ENCODE measurements at places on chromosomes 4 and X.
A peak's percentile ranks its signal among the peaks of the same experiment; 100 is the strongest.

GRCh38 chr4:88660446-88661294 lies 37.0 kb downstream of the NAP1L5 start:
- H3K4me1 ChIP-seq, result no peaks in the 10 kb centered on the region
- peaks cover 4% of the 10 kb centered on the region for H3K36me3 ChIP-seq
- no peak for DNase-seq
- no peak overlapping the region for H3K27ac ChIP-seq

- no peaks in the 10 kb centered on the region for H3K27me3 ChIP-seq
- no peak for DNase-seq
- H3K4me3 ChIP-seq, result no peak overlapping the region
- H3K4me1 ChIP-seq, result no peaks in the 10 kb centered on the region
- no peaks in the 10 kb centered on the region for H3K36me3 ChIP-seq
These were observed 341.1 kb downstream of the IL15 start for GRCh38 chr4:141977433-141977832.

DNA sequence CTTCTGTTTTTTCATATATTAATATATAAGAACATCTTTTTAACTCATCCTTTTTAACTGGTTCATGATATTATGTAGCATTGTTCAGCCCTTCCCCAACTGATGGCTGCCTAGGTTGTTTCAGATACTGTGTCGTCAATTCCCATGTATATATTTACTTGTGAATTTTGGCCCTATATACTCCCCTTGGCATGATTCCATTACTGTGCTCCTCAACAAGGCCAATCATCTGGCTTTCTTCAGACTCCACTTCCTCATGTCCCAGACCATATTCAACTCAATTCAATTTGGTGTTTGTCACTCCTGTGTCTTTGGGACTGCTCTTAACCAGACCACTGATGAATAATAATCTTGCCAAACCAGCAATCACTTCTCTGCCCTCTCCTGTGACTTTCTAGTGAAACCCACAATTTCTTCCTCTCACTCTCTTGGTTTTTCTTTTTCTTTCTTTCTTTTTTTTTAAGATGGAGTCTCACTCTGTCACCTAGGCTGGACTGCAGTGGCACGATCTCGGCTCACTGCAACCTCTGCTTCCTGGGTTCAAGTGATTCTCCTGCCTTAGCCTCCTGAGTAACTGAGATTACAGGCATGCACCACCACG lies 2.7 kb upstream of the WDR45 start:
- H3K4me1 ChIP-seq, result peaks cover 3% of the 10 kb centered on the region
- no peak for DNase-seq
- H3K27ac ChIP-seq, result no peak overlapping the region
- H3K27me3 ChIP-seq, result peaks cover 4% of the 10 kb centered on the region
- no peaks in the 10 kb centered on the region for H3K36me3 ChIP-seq

GRCh38 chr4:40285692-40286091 lies 49.4 kb upstream of the CHRNA9 start:
- no peak overlapping the region for H3K27ac ChIP-seq
- DNase-seq, result no peak
- H3K27me3 ChIP-seq, result no peaks in the 10 kb centered on the region
- H3K36me3 ChIP-seq, result no peaks in the 10 kb centered on the region
- no peaks in the 10 kb centered on the region for H3K4me1 ChIP-seq

DNA sequence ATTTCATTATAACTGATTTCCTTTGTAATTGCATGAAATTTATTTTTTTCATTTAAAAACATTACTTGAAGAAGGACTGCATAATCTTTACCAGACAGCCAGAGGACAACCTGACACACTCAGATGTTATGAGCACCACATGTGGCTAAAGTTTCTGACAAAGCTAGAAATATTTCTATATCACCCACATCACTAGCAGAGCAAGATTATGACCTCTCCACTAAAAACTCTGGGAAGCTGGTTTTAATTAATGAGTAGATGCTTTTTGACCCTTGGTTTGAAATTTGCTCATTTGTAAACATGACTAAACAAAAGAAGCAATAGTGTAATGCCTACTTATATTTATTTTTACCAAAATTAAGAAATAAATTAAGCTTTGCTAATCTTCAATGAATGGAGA lies 661.5 kb upstream of the EPHA5 start:
- no peaks in the 10 kb centered on the region for H3K36me3 ChIP-seq
- DNase-seq, result no peak
- H3K27ac ChIP-seq, result no peak overlapping the region
- no peaks in the 10 kb centered on the region for H3K27me3 ChIP-seq
- no peaks in the 10 kb centered on the region for H3K4me1 ChIP-seq
- H3K4me3 ChIP-seq, result no peak overlapping the region

DNA sequence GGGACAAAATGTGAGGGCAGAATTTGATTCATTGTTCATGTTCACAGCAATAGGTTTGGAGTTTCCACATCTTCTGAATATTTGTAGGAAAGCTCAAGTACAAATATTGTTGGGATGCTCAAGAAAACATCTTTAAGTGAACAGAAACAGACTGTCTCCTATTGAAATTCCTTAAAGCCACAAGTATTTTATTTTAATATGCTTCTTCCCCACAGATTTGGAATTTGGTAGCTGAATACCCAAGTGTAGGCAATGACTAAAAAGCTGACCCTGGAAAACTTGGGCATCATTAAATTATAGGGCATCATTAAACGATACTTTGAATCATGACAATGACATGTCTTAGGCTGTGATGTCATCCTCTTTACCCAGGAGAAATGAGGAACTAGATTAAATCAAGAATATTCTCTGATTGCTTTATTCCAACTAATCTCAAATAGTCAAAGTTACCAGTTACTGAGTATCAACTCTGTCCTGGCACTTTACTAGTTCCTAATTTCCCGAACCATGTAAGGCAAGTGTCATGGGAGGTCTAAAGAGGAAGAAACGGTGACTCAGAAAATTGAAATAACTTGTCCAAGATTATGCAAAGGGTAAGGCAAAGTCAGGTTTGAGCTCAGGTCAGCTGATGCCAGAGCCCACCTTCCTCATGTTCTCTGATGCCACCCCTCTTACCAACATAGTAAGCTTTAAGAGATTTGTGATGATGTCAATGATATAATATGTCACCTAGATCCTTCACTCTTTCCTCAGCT lies 223.1 kb upstream of the LEF1 start:
- no peaks in the 10 kb centered on the region for H3K36me3 ChIP-seq
- no peaks in the 10 kb centered on the region for H3K27me3 ChIP-seq
- no peak overlapping the region for H3K27ac ChIP-seq
- H3K4me3 ChIP-seq, result no peak overlapping the region

GRCh38 chr4:54493862-54494261 lies 163.9 kb upstream of the KIT start:
- no peak for DNase-seq
- H3K4me1 ChIP-seq, result no peaks in the 10 kb centered on the region
- peaks cover 4% of the 10 kb centered on the region for H3K27me3 ChIP-seq
- no peak overlapping the region for H3K27ac ChIP-seq
- no peak overlapping the region for H3K4me3 ChIP-seq

DNA sequence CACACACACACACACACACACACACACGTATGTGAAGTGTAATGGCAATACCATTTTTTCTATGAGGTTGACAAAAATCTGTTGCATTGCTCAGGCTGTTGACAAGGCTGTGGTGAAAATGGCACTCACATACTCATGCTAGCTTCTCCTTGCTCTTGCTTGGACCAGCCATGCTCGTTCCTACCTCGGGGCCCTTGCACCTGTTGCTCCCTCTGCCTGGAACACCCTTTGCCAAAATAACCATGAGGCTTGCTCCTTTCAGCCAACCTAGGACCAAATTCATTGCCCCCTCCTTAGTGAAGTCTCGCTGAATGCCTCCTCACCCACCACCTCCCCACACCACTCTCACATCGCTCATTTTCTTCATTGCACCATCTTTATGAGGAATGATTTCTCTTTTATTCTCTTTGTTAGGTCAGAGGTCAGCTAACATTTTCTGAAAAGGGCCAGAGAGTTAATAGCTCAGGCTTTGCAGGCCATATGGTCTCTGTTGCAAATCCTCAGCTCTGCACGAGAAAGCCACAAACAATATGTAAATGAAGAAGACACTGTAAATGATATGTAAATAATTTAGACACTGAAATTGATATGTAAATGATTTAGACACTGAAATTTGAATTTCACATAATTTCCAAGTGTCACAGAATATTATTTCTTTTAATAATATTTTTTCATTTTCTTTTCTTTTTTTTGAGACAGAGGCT lies 13.3 kb downstream of the SLC38A5 start:
- no peaks in the 10 kb centered on the region for H3K27me3 ChIP-seq
- no peak for DNase-seq
- no peaks in the 10 kb centered on the region for H3K36me3 ChIP-seq
- peaks cover 3% of the 10 kb centered on the region for H3K4me1 ChIP-seq
- H3K4me3 ChIP-seq, result no peak overlapping the region
- H3K27ac ChIP-seq, result peak overlapping the region; percentile 52

GRCh38 chr4:42568610-42569207 lies 88.2 kb downstream of the ATP8A1 start:
- peak; percentile 64 for DNase-seq
- H3K36me3 ChIP-seq, result peaks cover 14% of the 10 kb centered on the region
- no peak overlapping the region for H3K4me3 ChIP-seq
- no peak overlapping the region for H3K27ac ChIP-seq

DNA sequence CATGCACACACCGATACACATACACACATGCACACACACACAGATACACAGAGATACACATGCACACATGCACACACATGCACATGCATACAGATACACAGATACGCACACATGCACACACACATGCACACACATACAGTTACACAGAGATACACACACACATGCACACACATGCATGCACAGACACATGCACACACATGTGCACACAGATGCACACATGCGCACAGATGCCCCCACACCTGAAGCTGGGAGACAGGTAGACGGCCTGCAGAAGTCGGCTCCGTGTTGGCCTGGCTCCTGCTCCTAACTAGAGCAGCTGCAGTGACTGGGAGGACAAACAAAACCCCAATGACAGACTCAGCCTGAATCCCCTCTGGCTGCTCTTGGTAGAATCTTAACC lies 46.8 kb downstream of the PSAPL1 start:
- no peaks in the 10 kb centered on the region for H3K36me3 ChIP-seq
- H3K4me3 ChIP-seq, result no peak overlapping the region
- peaks cover 16% of the 10 kb centered on the region for H3K4me1 ChIP-seq
- peaks cover 16% of the 10 kb centered on the region for H3K27me3 ChIP-seq
- H3K27ac ChIP-seq, result no peak overlapping the region
- no peak for DNase-seq

- no peaks in the 10 kb centered on the region for H3K27me3 ChIP-seq
- H3K4me1 ChIP-seq, result no peaks in the 10 kb centered on the region
- no peaks in the 10 kb centered on the region for H3K36me3 ChIP-seq
- H3K4me3 ChIP-seq, result no peak overlapping the region
These were observed 22.2 kb upstream of the MANBA start for GRCh38 chr4:102783006-102783405.

- H3K27me3 ChIP-seq, result peaks cover 2% of the 10 kb centered on the region
- H3K4me1 ChIP-seq, result no peaks in the 10 kb centered on the region
- H3K4me3 ChIP-seq, result no peak overlapping the region
- DNase-seq, result no peak
- H3K27ac ChIP-seq, result no peak overlapping the region
These were observed 20.3 kb upstream of the CTBP1 start for GRCh38 chr4:1269209-1269608.

DNA sequence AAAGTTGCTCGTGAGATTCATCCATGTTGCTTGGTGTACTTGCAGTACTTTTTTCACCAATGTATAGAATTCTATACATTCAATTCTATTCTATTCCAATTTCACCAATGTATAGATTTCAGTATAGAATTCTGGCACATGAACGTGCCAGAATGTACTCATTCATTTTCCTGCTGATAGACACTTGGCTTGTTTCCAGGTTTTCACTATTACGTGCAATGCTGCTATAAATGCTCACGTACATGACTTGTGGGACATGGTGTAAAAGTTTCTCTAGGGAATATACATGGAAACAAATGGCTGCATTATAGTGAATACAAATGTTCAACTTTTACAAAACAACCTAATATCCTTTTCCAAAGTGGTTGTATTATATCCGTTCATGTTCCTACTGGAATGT lies 6.8 kb upstream of the CXorf66 start:
- H3K4me3 ChIP-seq, result no peak overlapping the region
- H3K36me3 ChIP-seq, result no peaks in the 10 kb centered on the region
- H3K4me1 ChIP-seq, result no peaks in the 10 kb centered on the region
- no peak for DNase-seq
- no peaks in the 10 kb centered on the region for H3K27me3 ChIP-seq
- no peak overlapping the region for H3K27ac ChIP-seq

DNA sequence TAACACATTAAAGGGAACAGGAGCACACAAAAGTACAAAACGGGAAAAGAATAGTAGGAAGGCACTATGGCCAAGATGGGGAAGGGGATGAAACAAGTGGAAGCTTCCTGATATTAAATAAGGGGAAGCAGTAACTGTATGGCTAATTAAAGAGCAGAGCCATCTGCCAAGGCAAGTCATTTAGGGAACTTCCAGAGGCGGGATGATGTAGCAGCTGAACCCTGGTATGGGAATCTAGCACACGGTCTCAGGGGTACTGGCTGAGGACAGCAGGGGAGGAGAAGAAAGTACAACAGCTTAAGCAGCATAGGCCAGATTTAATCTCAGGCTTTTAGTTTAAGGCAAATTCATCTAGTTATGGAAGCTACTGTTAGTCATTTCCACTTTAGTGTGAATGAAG lies 59.1 kb downstream of the IGFBP7 start:
- no peak for DNase-seq
- peaks cover 4% of the 10 kb centered on the region for H3K4me1 ChIP-seq
- H3K4me3 ChIP-seq, result no peak overlapping the region
- no peak overlapping the region for H3K27ac ChIP-seq

DNA sequence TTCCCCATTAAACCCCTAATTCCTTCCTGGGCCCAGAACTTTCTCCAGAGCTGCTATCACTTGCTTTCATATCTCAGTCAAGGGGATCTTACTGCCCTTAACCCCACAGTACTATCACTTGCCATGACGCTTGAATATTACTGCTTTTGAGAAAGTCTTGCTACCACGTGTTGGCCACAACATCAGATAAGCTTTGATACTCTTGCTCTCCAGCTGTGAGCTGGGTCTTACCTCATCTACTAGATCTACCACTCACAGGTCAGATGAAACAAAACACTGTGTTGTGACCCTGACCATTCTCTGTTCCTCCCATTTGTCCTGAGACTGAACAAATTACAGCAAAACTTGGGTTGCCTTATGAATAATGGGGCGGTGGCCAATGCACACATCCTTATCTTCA lies 12.1 kb upstream of the TAPT1 start:
- no peaks in the 10 kb centered on the region for H3K36me3 ChIP-seq
- H3K4me3 ChIP-seq, result no peak overlapping the region
- H3K27me3 ChIP-seq, result no peaks in the 10 kb centered on the region
- no peak for DNase-seq
- no peaks in the 10 kb centered on the region for H3K4me1 ChIP-seq

- H3K36me3 ChIP-seq, result peaks cover 8% of the 10 kb centered on the region
- H3K27me3 ChIP-seq, result no peaks in the 10 kb centered on the region
- H3K27ac ChIP-seq, result no peak overlapping the region
- no peak for DNase-seq
These were observed 12.3 kb downstream of the ZNF182 start for GRCh38 chrX:47991263-47992094.

GRCh38 chr4:95601356-95601755 lies 52.6 kb upstream of the UNC5C start:
- H3K27ac ChIP-seq, result no peak overlapping the region
- no peak overlapping the region for H3K4me3 ChIP-seq
- DNase-seq, result no peak
- no peaks in the 10 kb centered on the region for H3K36me3 ChIP-seq
- no peaks in the 10 kb centered on the region for H3K4me1 ChIP-seq
